Epithelial cell of proximal tubule (primary cell): ENCODE measurements at places on chromosomes 13 and 19. TPM values are rescaled to one million over a fixed set of nuclear protein-coding genes. Genes with fewer than 3 reads are reported as not detected.

TNFRSF19 gene
- total RNA-seq = 7.3 and 8.4 TPM in 2 replicates

IRS2 gene
- total RNA-seq = 14.0 and 14.5 TPM in 2 replicates

ERICH4 gene
- not detected in 2 replicates for total RNA-seq

SIAH3 gene
- total RNA-seq = 0.23 and 0.29 TPM in 2 replicates

STOML3 gene
- not detected in 2 replicates for total RNA-seq

ZNF441 gene
- 1.2 and 2.0 TPM in 2 replicates for total RNA-seq

B3GNT8 gene
- total RNA-seq = 1.6 and 2.4 TPM in 2 replicates

SLC5A5 gene
- not detected in 2 replicates for total RNA-seq

TNFSF9 gene
- total RNA-seq = 12.5 and 18.1 TPM in 2 replicates

KLK13 gene
- not detected in 2 replicates for total RNA-seq

ZNF296 gene
- total RNA-seq = 1.7 and 3.0 TPM in 2 replicates

TSSK6 gene
- 0.58 and 1.7 TPM in 2 replicates for total RNA-seq

RGL3 gene
- total RNA-seq = 3.1 and 19.0 TPM in 2 replicates

CLDN10 gene
- total RNA-seq = 24.3 and 65.2 TPM in 2 replicates

IGFL1 gene
- not detected in 2 replicates for total RNA-seq

MIA gene
- 0.80 TPM in 1 of 2 replicates, not detected in the other for total RNA-seq

F10 gene
- 0.12 TPM in 1 of 2 replicates, not detected in the other for total RNA-seq

SRRM5 gene
- total RNA-seq = 0.12 TPM in 1 of 2 replicates, not detected in the other

RNF17 gene
- 0.65 and 1.8 TPM in 2 replicates for total RNA-seq

TLE2 gene
- 1.6 and 2.9 TPM in 2 replicates for total RNA-seq
